SK-N-SH (cell line): ENCODE measurements at places on chromosomes 1 and 21.
A peak's percentile ranks its signal among the peaks of the same experiment; 100 is the strongest.

DNA sequence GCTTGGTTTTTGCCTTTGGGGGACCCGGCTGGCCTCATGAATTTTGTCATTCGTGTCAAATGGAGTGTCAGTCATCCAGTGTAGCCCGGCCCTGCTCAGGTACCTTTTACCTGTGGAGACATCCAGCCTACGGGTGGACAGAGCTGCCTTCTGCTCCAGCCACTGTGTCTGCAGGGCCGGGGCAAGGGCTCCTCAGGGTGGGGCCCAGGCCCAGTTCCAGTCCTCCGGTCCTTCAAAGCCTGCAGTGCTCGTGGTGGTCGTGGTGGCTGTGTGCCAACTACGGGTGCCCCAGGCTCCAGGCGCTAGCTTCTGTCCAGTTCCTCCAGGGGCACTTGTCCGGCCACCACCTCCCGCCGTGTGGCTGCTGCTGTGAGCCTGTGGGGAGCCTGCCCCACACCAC, 54.8 kb downstream of the TRIM11 start:
- DNase-seq: no peak

- no peak for DNase-seq
These were observed 10.1 kb downstream of the FMO1 start for GRCh38 chr1:171258429-171258828.

- DNase-seq: peak; percentile 22
These were observed 1.7 kb downstream of the HLX start for GRCh38 chr1:220880726-220881506.

- no peak for DNase-seq
These were observed 131.9 kb upstream of the KCNJ6 start for GRCh38 chr21:38048167-38048566.

GRCh38 chr1:52158218-52158617, 16.3 kb downstream of the ZFYVE9 start:
- DNase-seq: no peak

- peak; percentile 82 for DNase-seq
These were observed 94.2 kb downstream of the KCNN3 start for GRCh38 chr1:154775621-154776605.

DNA sequence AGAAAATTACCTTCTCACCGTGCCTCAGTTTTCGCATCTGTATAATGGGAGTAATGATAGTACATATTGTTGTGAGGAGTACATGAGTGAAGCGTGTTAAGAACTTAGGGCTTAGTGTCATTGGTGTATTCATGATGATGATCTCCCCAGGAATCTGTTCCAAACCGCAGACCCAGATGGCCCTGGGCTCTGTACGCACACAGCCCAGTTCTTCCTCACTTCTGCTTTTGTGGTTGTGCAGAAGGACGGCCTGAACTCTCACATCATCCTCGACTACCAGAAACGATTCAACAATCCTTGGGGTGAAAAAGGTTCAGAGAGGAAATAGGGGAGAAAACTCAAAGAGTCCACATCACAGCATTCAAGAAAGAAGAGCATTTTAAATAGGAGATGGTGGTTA, 323.0 kb downstream of the CAMTA1 start:
- DNase-seq: no peak

GRCh38 chr1:73475316-73475870, 722.6 kb downstream of the LRRIQ3 start:
- no peak for DNase-seq

DNA sequence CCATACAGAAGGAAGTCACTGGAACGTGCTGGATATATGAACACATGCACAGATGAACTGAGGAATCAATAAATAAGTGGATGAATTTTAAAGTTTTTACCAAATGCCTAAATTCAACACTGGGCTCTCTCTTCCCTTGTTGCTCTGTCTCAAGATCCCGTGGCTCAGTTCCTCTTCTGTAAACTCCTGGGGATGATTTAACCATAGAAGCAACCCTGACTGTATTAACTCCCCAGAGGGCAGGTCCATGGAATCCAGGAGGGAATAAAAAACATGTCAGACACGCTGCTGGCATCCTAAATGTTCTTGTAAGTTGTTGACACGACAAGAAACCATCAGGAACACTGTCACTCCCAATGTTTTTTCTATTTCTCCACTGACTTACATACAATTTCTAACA, 45.3 kb upstream of the GPR157 start:
- DNase-seq: no peak
